Fibroblast of mammary gland (primary cell): ENCODE measurements at places on chromosomes 16 and 17.

- DNase-seq, result no peak
Observed at GRCh38 chr16:67346341-67346740, 19.7 kb downstream of the LRRC36 start.

- peak; percentile 32 for DNase-seq
Observed at GRCh38 chr17:64638552-64639203, 23.4 kb downstream of the SMURF2 start.

GRCh38 chr17:13863436-13863835 is 205.9 kb upstream of the COX10 start:
- no peak for DNase-seq

DNA sequence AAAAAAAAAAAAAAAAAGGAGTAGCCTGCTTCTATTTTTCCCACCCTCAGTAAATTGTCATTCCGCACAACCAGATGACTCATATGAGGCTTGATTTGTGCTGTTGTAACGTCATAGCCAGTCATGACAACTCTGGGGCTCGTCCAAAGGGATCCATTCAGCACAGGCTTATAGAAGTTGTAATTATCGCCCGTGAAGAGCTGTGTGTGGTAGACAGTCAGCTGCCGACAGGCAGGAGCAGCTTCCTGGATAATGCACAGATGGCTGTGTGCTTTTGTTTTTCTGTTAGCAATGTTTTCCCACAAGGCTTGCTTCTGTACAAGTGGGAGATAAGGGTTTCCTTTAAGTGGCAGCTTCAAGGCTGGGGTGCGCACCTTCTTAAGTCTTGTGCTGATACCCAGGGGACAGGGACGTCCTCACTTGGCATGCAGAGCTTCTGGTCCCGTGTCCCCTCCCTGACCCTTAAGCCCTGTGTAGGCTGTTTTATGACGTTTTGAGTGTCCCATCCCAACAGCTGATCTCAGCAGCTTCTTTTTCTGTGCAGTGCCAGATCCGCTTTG is 26.0 kb downstream of the SNX29 start:
- DNase-seq, result peak; percentile 96

- DNase-seq, result no peak
Observed at GRCh38 chr16:66041907-66042306, 324.6 kb upstream of the CDH5 start.

DNA sequence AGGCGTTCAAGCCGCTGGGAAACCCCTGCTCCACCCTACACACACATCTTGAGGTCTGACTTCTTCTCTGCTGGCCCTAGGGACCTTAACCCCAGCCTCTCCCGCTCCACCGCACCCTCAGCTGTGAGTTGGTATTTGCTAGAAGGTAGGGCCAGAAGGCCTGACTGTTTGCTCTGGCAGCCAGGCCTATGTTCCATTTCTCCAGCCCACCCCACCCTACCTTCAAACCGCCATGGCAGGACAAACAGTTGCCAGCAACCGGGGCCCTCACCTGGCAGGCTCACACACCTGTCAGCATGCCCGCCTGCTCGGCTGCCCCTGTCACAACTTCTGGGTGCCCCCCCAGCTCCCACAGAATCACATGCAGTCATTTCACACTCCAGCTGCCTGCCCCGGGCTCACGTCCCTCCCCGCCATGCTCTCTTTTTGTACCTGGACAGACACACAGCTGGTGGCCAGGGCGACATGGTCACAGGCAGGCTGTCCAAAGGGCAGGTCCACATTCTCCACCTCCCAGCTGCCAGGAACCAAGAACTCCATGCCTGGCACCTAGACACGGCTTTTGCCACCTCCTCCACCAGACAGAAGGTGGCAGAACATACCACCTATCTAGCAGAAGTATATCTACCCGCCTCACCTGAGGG is 2.6 kb upstream of the ATP2A3 start:
- no peak for DNase-seq

DNA sequence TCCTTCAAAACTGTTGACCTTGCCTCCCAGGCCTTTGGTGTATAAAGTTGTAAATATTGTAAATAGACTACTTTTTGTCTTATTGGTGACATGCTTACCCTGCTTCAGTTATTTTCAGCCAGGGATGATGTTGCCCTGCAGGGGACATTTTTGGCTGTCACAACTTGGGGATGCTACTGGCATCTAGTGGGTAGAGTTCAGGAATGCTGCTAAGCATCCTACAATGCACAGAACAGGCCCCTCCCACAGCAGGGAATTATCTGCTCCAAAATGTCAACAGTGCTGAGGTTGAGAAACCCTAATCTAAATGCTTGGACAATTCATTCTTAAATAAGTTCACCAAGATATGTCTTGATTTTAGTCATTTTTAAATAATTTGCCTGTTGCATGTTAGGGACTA is 459.8 kb downstream of the PMP22 start:
- peak; percentile 29 for DNase-seq

- no peak for DNase-seq
Observed at GRCh38 chr16:17130733-17131132, 340.0 kb downstream of the XYLT1 start.

GRCh38 chr17:70271200-70271599 is 101.9 kb downstream of the KCNJ2 start:
- DNase-seq, result no peak

GRCh38 chr17:46943218-46943500 is 20.2 kb downstream of the GOSR2 start:
- DNase-seq, result no peak

- no peak for DNase-seq
Observed at GRCh38 chr17:60647705-60648104, 29.9 kb upstream of the BCAS3 start.

DNA sequence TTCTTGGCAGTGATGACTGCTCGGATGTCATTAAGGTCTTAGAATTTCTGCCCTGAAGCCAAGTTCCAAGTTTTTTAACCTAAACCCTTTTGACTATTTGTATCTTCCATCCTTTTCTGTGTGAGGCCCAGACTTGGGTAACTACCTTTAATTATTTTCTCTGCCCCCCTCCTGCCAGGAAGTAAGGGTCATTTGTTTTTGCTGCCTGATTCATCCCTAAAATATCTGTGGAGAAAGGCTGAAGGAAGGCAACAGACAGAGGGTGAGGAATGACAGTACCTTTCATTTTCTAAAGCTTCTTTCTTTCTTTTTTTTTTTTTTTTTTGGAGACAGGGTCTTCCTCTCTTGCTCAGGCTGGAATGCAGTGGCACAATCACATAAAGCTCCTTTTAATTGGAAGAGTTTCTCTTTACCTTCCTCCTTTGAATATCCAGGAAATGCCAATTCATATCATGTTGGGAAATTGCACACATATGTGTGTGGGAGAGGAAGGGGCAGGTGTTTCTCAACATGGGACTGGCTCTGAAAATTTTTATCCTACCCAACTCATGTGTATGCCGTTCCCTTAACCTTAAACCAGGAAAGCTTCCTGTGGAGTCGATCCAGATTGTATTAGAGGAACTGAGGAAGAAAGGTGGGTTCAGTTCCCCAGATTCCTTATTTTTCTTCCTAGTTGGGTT is 957 bp downstream of the VPS25 start:
- no peak for DNase-seq
